Daoy (cell line): ENCODE measurements at places on chromosomes 16 and 17.

GRCh38 chr17:34850964-34851363 lies 110.3 kb downstream of the CCT6B start:
- DNase-seq = no peak

DNA sequence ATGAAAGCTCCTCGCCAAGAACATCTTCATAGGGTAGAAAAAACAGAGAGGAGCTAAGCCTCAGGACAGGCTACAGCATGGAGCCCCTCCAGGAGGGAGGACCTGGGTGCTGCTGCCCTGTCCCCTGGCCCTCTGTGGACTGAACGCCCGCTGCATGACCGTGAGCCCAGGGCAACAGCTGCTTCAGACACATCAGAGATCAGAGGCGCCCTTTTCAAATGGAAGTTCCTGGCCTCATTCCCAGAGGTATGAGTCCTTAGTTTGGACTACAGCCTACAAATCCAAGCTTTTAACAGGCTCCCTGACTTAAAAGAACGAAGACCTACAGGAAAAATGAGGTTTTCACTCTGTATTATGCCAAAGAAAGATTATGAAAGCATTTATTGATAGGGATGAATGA lies 48.5 kb downstream of the ZNF18 start:
- DNase-seq = peak; percentile 75

DNA sequence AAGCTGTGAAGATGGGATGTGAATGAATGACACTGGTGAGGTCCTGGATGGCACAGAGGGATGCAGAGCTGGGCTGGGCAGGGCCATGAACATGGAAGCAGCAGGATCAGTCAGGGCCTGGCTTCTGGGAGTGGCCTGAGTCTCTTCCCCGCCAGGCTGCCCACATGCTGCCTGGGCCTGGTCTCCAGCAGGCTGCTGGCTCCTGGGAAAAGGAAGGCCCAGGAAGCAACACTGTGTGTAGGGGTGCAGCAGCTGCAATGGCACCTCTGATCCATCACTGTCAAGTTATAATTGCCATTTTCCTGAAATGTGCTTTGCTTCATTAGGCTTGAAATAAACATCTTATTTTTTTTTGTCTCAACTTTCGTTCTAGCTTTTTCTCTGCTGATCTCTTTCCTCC lies 260.2 kb upstream of the N4BP1 start:
- no peak for DNase-seq

- peak; percentile 38 for DNase-seq
These were observed 1.9 kb downstream of the CIITA start for GRCh38 chr16:10878644-10879501.

DNA sequence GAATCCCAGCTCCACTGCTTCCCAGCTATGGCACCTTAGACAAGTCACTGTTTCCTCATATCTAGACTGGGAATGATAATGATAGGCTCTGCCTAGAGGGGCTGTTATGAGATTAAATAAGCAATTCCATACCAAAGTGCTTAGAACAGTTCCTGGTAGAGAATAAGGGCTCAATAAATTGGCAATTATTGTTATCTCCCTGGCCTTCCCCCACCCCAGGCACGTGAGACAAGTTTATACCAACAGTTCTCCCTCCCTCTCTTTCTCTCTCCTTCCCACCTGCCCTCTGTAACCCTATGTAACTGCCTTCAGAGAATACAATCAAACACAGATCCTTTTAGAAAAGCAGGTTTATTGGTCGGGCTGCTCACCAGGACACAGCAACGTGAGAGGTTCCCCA lies 13.9 kb upstream of the STAT3 start:
- DNase-seq = no peak

- DNase-seq = no peak
These were observed 41.1 kb upstream of the GSE1 start for GRCh38 chr16:85571813-85572619.

DNA sequence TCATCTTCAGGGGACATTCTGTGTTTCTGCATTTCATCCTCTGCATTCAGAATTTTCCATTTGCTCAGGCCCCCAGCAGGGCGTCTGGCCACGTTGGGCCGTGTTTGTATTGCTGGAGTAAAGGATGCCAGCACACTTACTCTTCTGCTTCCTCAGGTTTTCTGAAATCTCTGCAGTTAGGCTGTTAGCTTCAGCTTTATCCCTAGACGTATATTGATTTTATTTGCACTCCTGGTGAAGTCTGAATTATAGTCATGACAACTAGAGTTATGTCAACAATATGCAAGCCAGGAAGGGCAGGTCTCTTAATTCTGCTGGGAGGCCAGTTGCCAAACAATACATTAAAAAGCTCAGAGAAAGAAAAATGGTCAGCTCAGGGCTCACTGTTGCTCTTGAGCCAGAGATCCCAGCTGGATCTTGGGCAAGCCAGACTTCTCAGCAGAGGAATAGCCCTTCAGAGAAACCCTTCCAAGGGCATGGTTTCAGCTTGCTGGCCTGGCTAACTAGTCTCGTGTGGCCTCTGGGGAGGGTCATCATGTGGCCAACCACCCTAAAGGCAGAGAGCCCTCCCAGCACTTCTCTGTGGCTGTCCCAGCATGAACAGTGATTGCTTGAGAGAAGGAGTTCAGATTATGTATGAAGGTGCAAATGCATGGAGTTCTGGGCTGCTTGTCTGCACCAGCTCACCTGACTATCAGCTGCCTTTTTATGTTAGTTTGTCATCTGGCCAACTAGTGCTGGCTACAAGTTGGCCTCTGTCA lies 110.2 kb upstream of the CACNG5 start:
- DNase-seq = no peak

DNA sequence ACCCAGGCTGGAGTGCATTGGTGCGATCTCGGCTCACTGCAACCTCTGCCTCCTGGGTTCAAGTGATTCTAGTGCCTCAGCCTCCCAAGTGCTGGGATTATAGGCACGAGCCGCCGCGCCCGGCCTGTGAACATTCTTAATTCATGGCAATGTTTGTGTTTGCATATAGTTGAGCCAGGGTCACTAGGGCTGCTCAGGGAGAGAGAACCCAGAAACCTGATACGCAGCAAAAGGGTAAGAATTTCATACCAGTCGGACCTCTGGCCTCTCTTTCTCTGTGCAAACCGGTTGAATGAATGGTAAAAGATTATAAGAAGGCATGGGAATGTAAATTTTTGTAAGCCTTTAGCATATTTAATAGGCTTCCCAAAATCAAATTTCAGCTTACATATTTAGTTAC lies 6.9 kb upstream of the TMEM98 start:
- DNase-seq = no peak

- no peak for DNase-seq
These were observed 1.1 kb upstream of the RASD1 start for GRCh38 chr17:17497065-17497844.
